ENCODE measurements at places on chromosomes 12 and 14.

GRCh38 chr12:112602150-112602549, 183.4 kb downstream of the PTPN11 start:
- DNase-seq: no peak

GRCh38 chr14:51441001-51441400, 201.0 kb downstream of the TMX1 start:
- DNase-seq: no peak

DNA sequence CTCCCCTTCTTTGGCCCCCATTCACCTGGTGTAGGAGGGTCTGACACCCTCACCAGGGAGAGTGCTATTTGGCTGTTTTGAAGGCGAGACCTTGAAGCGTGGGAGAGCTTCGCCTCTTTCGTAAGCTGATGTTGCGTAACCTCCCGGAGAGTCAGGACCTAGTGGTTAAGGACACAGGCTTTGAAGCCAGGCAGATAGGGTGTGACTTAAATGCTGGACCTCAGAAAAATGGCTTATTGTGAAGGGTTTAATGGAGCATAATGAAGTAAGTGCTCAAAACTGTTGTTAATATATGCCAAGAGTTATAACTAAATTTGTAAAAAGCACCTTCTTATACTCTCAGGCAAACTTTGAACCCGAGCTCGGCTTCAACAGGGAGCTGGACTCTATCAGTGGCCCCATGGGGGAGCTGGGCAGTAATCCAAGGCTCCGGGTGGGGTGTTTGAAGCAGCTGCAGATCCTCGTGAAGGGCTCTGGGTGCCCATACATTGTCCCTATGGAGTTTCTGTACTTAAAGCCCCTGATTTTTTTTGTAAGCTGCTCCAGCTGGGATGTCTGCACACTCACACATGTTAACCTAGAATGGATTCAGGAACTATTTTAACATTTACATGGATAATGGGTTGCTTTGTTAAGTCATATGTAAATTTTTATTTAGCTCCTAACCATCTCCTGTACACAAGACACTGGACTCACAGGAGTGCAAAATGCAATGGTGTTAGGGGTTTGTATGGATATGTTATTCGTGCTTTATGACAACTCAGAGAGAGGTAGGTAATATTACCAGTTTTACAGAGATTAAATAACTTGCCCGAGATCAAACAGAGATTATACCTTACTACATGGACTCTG, 26.0 kb downstream of the PPFIBP1 start:
- DNase-seq: no peak

GRCh38 chr14:38336298-38336697, 80.4 kb upstream of the CLEC14A start:
- DNase-seq: no peak

DNA sequence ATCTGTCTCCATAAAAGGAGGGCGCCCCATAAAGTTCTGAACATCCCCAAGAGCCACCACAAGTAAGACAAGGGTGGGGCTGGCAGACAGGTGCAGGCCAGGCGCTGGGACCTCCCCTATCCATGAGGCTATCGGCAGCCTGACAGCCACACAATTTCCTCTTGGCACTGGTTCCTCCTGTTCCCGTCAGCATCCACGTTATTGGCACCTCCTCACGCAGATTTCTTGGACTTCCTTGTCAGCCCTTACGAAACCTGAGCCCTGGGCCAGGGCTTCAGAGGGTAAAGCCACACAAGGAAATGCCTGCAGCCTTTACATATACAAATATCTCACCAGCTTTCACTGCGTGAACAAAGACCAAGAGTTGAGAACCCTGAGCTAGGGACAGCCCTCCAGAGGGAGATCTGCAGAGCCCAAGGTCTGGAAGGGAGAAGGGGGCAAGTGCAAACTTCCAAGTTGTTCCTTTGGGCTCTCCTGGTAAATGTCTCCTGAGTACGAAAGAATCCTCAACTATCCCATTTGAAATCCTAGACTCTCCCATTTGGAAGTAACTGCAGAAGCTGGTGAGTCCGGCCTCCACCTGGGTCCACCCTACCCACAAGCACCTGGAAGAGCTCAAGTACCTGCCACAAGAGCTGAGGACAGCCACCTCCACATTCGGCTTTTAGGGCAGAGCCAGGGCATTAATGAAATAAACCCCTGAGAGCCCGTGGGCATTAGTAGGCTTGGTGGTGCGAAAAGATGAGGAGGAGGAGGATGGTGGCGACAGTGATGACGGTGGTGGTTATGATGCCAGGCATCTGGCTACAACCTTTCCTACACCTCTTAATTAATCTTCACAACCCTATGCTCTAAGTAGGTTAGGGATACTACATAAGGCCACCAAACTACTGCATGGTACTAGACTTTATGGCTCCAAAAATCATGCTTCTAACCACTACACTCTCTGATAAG, 5.5 kb upstream of the TC2N start:
- no peak for DNase-seq

GRCh38 chr12:74977832-74978481, 231.7 kb downstream of the KCNC2 start:
- DNase-seq: no peak

GRCh38 chr12:130093380-130093779, 68.9 kb upstream of the FZD10 start:
- no peak for DNase-seq

GRCh38 chr12:108518716-108519496, 3.8 kb downstream of the FICD start:
- DNase-seq: no peak

GRCh38 chr12:96294831-96295230, 100.7 kb downstream of the ELK3 start:
- no peak for DNase-seq

- no peak for DNase-seq
Measured at GRCh38 chr12:45388545-45388944, 172.7 kb downstream of the ANO6 start.

- no peak for DNase-seq
Measured at GRCh38 chr12:116975779-116976393, 65.1 kb downstream of the FBXW8 start.

DNA sequence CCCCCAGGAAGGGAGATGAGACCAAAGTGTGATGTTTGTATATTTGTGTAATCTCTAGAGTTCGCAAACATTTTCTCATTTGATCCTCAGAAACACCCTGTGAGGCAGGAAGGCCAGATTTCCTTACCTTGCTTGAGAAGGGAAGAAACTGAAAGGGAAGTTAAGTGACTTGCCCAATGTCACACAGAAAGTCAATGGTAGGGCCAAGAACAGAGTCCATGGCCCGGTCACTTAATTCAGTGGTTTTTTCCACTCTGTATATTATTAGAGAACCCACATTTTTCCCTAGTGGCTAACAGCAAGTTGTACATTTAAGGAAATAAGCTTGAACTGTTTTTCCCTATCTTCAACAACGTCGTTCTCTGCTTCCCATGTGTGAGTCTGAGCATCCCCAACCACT, 25.6 kb upstream of the CHPT1 start:
- DNase-seq: no peak

DNA sequence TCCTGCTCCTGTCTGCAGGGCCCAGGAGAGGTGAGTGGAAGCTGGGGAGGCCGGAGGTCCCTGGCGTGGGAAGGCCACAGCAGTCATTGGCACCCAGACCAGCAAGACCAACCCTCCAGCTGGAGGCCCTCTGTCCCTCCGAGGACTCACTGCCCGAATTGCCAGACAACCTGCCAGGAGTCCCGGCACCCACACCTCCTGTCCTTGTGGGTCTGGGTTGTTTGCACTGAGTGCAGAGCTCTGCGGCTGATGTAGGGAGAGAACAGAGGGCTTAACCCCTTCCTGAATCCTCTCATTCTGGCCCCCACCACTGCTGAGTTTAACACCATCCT, 204.9 kb downstream of the KIF26A start:
- DNase-seq: no peak

DNA sequence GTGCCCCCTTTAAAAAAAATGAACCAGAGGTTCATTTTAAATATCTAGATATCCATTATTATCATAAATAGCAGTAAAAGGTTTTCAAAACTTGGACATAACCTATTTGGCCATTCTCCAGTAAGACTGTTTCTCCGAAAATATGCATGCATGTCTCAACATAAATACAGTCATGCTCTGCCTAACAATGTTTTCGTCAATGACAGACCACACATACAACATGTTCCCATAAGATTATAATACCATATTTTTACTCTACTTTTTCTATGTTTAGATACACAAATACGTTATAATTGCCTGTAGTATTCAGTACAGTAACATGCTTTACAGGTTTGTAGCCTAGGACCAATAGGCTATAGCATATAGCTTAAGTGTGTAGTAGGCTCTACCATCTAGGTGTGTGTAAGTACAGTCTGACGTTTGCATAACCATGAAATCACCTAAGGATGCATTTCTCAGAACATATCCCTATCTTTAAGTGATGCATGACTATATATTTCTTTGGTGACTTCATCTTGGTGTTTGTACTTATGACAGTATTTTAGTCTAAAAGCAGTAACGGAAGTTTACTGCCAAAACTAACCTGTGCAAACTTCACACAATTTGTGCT, 3.2 kb downstream of the TMEM19 start:
- DNase-seq: no peak

DNA sequence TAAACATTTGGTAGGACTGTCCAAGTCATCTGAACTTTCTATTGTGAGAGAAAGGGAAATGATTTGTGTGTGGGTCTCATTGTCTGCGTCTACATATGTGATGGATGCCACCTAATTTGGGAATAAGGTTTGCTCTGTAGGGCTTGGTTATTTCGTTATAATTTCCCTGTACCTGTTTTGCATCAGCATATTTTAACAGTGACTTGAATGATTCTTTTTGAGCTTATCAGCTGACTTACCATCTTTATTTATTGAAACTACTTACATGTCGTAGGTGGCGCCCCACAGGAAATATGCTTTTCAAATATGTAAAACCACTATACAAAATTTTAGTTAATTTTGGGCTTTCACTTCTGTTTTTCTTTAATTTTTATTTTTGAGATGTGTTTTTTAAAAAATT, 56.5 kb upstream of the BCAT1 start:
- DNase-seq: no peak

- DNase-seq: no peak
Measured at GRCh38 chr12:89389755-89390661, 37.7 kb upstream of the DUSP6 start.

GRCh38 chr12:132153501-132154340, 9.5 kb downstream of the NOC4L start:
- no peak for DNase-seq

DNA sequence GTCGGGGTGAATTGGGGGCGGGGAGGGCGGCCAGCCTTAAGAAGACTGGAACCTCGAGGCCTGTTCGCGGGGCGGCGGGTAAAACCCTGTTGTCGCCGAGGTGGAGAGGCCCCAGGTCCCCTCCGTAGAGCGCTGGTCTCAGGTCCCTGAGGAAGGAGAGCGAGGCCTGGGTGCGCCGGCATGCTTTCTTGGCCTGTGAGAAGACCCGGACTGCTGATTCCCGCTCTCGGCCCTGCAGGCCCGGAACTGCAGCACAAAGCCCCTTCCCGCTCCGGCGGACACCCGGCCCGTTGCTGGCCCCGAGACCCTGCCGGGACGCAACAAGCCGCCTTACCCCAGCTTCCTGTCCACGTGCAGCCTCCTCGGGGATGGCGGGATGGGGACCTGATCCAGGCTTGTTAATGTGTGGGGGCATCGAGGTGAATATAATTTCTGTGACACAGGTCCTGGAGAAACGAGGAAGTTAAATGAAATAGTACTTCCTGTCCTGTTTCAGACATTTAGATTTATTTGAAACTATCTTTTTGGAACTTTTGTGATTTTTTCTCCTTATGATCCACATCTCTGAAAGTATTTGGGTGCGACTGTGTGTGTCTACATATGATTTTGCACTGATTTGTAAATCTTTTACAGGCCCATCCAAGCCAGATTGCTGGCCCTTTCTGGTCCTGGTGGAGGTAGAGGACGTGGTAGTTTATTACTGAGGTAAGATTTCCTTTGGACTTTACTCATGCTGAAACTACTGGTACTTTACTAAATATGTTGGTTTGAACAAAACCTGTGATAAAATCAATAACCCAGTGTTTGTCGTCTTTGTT, 600 bp downstream of the PNN start:
- DNase-seq: no peak

- DNase-seq: no peak
Measured at GRCh38 chr12:115570069-115570777, 707.3 kb downstream of the MED13L start.

Data from NCI-H1436 treated with DMSO at 0.1 percent for 48 hours (cell line).